ENCODE measurements at places on chromosomes 4 and X.

DNA sequence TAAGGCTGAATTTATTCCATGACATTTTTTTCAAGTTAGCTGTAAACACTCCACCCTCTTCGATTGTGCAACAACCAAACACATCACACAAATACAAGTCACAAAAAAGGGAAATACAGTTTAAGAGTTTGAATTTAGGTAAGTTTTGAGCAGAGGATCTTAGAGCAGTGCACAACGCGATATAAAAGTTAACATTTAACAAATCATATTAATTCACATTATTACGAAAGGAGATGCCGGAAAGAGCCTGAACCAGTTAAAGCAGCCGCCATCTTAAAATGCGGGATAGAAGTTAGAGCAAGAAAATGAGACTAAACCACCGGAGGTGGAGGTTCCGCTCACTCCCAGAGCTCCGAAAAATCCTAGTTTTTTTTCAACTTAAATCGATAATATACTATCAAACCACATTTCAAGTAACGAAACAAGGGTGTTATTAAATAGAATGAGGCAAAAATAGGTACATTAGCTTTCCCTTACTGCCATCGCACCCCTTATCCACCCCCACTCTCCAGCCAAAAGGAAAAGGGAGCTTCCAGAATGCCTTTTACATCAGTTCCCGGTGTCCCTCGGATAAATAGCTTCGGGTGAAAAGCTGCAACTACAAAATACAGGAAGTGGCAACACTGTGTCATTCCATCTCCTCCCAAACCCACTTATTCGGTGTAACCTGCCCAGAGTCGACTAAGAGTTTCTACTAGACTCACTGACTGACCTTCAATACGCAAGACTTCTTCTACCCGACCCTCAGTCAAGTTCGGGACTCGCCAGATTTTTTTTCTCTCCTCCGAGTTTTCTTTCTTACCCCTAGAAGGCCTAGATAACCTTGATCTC, 1.9 kb downstream of the UBE2D3 start:
- peak; percentile 26 for DNase-seq

- DNase-seq: no peak
Observed at GRCh38 chr4:153780221-153780620, 8.7 kb downstream of the SFRP2 start.

DNA sequence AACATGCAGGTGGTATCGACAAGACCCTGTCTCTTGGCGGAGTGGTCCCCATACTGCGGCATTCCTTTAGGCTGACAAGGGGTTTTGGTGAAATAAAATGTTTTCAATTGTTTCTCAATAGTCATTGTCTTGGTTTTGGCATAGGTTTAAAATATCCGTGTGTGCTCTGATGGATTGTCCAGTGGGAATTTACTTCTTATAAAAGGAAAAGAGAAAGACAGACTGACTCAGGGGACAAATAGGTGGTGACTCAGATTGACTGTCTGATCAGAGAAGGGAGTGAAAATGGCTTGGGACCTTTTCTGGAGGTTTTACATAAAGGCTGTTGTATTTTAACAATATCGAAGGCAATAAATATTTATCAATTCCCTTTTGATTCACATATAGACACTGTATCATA, 129.8 kb downstream of the SORBS2 start:
- no peak for DNase-seq

- peak; percentile 4 for DNase-seq
Observed at GRCh38 chrX:43750248-43750676, 94.2 kb downstream of the MAOA start.

- DNase-seq: no peak
Observed at GRCh38 chrX:52416816-52417215, 48.0 kb downstream of the XAGE2 start.

All from stimulated activated CD4-positive, alpha-beta T cell treated with anti-CD3 and anti-CD28 coated beads, Interleukin-4, amount 100 ng/mL, for 48 hours (primary cell).